ENCODE measurements at places on chromosomes 4 and X.

DNA sequence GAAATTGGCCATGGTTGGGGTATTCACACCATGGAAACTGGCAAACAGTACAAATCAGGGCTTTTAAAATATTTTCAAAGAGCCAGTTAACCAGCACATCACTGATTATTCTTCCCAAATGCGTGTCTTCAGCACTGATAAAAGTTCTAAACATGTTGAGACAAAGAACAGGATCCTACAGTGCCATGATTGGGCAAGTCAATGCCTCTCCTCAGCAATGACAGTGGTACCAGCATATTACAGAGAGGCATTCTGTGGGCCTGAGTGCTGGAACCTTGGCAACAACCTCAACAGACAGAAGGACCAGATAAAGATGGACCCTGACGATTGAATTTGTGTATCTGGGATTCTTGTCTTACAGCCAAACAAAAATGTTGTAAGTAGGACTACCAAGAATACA, 108.9 kb downstream of the EFHC2 start:
- DNase-seq, result no peak

- no peak for DNase-seq
Observed at GRCh38 chr4:74631338-74631737, 163.0 kb downstream of the BTC start.

DNA sequence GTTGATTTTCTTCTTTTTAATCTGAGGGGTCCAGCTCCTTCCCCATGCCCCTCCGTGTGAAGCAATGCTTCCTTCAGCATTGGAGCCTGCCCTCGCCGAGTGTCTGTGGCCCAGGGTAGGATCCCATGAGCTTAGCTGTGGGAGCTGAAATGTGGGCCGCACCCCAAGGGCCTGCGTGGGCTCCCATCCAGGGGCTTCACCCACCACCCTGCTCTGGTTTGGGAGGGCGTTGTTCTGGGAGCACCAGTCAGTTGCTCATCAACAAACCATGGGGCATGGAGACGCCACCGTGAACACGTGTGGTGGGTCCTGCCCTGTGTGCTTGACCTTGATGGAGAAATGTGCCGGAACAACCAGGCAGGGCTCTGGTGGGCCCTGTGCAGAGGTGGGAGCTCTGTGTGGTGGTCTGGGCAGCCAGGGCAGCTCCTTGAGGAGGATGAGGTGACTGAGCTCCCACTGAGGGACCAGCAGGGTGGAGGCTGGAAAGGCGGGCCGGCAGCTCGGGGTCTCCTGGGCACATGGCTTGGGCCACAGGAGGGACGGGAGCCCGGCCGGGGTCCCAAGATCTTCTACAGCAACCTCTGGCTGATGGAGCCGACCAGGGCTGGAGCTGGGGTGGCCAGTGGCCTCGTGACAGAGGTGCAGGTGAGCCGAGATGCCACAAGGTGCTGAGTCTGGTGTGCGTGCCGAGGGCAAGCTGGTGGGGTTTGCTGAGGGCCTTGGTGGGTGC, 39.6 kb upstream of the NKX1-1 start:
- DNase-seq, result no peak

- DNase-seq, result no peak
Observed at GRCh38 chr4:38223782-38224236, 263.6 kb downstream of the PTTG2 start.

DNA sequence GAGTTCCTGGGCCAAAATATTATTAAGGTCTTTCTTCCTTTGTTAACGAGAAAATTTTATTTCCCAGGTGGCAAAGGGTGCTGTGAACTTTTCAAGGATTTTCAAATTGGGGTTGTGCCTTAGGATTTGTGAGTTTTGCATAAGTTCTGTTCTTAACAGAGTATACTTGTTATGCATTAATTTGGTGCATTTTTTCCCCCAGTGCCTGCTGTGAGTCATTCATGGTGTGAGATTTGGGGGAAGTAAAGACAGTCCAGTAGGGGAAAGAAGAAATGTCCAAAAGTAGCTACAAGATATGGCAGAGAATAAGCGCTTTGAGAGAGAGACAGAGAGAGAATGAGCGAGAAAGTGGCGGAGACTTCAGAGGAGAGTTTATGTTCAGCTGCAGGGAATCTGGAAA, 239.2 kb downstream of the ARHGAP10 start:
- no peak for DNase-seq

DNA sequence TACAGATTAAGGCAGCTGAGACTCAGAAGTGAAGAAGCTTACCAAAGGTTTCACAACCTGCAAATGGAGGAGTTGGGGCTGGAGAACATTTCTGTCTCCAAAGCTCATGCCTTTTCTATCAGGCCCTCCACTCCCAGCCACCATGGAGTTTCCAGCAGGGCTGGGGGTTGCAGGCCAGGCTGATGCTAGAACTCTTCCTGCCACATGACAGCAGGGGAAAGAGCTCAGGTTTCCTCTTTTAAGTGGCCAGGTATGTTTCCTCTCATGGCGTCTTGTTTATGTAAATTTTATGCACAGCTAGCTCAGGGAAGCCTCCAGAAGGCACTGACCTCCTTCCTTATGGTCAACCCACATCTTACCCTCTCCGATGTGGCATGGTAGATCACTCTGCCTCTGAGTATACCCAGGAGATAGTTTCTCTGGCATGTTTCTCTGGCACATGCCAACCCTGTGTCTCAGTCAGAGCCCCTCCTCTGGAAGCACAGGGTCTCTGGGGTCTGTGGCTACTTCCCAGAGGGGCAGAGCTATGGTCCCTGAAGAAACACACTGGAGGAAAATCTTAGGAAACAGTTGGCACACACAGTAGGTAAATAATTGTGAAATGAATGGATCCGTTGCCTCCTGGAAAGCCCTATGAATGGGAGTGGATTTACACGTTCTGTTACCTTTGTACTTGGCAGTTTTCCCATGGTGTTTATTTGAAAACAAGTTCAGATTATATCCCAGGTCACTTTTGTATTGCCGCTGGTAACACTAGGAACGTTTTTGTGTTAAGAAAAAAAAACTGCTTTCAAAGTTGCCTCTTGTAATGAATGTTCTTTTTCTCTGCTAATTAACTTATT, 28.9 kb downstream of the PDK3 start:
- DNase-seq, result no peak

DNA sequence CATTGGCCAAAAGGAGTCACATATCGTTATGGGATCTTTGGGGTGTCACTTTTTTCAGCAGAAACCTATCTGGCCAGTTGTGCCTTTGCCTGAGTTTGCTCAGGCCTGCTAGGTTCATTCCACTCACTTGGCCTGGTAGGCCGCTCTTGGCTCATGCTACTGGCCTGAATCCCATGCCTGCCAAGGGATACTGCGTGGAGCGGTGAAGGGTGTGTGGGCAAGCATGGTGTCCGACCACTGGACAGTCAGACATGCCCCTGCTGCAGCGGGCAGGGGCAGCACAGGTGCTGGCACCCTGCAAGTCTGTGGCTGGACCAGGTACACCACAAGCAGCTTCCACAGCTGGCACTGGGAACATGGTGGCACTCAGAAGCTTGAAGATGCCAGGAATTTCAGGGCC, 11.3 kb upstream of the PPM1K start:
- DNase-seq, result no peak

GRCh38 chr4:108644237-108644636, 6.2 kb upstream of the OSTC start:
- DNase-seq, result no peak

DNA sequence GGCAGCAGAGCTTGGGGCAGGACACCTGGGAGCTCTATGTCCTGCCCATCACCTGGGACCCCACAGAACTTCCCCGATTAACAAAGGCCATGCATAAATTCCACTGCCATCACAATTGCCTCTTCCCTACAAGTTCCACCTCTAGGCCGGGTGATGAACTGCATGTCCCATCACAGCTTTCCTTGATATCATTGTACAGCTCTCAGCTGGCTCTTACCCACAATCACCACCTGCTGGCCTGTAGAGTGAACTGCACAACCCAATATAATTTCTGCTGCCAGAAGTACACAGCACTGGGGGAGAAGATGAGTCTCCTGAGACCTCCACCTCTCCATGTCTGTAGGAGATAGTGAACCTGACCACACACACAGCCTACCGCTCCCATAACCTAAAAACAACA, 285.0 kb upstream of the AADAT start:
- DNase-seq, result no peak

DNA sequence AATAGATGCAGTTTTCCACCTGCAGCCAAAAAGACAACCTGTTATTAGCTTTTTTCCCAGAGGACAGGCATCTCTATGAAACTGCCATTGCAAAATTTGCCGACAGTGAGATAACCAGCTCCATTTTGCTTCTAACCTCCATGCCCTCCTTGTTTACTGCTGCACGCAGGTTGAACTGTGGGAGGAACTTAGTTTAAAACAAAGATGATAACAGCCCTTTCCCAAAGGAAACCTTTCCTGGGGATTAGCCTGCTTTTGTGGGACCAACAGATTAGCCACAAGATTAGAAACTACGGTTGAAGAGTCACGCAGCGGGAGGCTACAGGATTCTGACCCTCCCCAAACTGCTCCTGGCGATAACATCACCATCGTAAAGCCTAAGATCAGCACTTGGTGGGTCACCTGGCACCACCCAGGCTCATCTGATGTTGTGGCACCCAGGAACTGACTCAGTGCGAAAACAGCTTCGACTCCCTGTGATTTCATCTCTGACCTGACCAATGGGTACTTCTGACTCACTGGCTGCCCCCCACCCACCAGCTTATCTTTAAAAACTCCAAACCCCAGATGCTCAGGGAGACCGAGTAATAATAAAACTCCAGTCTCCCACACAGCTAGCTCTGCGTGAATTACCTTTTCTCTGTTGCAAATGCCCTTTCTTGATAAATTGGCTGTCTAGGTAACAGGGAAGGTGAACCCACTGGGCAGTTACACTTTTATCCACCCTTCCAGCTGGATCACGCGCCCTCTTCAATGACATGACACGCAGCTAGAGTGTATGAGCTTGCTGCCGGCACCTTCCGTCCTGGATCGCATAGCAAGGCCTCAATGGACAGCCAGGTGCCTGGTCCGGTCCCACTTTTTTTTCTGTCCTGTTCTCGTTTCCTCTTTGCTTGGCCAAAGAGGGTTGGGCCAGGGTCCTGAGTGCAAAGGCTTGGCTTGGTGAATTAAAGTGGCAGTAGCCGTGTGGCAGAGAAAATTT, 27.2 kb downstream of the NOP14 start:
- peak; percentile 67 for DNase-seq

GRCh38 chr4:77021614-77022089, 54.1 kb downstream of the CCNI start:
- DNase-seq, result no peak

DNA sequence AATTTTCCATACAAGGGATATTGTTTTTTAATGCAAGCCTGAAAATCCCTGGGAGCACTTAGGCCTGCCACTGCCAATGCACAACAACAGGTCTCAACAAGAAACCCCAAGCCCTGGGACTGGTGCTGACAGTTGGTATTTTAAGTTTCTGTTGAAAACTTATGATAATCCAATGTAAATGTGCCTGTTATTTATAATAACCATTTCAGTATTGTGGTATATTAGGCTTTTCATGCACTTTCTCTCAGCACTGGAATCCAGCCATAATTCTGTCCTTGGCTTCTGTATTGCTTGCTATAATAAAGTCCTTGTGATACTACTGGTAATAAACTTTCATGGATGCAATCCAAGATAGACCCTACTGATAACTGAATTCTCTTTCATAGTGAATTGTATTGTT, 218.9 kb downstream of the PCDH7 start:
- DNase-seq, result no peak

GRCh38 chr4:52788806-52789205, 37.6 kb upstream of the ERVMER34-1 start:
- DNase-seq, result no peak

DNA sequence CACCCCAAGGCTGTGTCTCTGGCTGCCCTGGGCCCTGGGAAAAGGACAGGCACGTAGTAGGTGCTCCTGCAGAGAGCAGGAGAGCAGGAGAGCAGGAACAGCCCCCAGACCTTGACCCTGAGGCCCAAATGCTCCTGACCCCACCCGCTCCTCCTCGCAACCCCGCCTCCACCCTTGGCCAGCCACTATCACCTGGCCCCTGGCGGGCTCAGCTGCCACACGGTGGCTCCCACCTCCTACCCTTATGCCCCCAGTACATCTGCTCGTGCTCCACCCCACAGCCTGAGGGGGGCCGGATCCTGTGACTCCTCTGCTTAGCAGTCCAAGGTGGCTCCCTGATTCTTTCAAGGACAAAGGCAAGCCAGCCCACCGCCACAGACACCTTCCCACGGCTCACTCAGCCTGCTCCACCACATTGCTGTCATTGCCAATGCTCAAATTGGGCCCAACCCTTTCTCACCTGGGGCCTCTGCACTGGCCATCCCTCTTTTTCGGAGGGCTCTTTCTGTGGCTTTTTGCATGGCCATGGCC, 5.4 kb upstream of the HAUS7 start:
- no peak for DNase-seq

DNA sequence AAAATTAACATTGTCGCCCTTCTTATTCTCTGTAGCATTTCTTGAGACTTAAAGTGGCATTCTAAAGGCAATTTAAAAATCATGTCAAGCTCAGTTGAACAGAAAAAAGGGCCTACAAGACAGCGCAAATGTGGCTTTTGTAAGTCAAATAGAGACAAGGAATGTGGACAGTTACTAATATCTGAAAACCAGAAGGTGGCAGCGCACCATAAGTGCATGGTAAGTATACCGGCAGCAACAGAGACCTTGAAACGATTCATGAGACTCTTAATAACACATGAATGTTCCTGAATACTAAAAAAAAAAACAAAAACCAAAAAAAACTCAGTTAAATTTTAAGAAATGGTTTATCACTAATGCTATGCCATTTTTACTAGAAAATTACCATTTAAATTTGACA, 82.4 kb upstream of the HPRT1 start:
- DNase-seq, result peak; percentile 3

DNA sequence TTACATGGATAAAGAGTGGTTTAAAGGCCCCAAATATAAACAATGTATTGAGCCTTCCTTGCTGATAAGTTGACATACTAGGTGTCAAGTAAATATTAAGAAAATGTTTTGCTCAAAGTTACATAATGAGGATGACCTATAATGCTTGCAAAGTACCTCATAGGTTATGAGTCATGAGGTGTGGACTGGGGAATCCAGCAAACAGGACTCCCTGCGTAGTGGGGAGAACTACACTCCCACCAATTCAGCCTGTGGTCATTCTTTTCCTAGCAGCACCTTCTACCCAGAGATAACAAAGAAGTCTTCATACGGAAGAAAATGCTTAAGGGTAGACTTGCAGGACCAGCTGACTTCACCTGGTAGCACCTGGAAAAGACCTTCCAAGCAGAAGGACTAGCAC, 418.9 kb upstream of the CPEB2 start:
- DNase-seq, result no peak

GRCh38 chr4:147943159-147943638, 211.3 kb downstream of the ARHGAP10 start:
- no peak for DNase-seq

GRCh38 chrX:551306-551705, 79.3 kb upstream of the SHOX start:
- no peak for DNase-seq

GRCh38 chr4:57190601-57191481, 80.7 kb upstream of the IGFBP7 start:
- peak; percentile 34 for DNase-seq

- DNase-seq, result no peak
Observed at GRCh38 chr4:171924746-171925376, 111.7 kb downstream of the GALNTL6 start.
